Panc1 (cell line): ENCODE measurements at places on chromosomes 1 and 21.

GRCh38 chr1:201127755-201128455, 921 bp upstream of the ASCL5 start:
- DNase-seq = no peak

DNA sequence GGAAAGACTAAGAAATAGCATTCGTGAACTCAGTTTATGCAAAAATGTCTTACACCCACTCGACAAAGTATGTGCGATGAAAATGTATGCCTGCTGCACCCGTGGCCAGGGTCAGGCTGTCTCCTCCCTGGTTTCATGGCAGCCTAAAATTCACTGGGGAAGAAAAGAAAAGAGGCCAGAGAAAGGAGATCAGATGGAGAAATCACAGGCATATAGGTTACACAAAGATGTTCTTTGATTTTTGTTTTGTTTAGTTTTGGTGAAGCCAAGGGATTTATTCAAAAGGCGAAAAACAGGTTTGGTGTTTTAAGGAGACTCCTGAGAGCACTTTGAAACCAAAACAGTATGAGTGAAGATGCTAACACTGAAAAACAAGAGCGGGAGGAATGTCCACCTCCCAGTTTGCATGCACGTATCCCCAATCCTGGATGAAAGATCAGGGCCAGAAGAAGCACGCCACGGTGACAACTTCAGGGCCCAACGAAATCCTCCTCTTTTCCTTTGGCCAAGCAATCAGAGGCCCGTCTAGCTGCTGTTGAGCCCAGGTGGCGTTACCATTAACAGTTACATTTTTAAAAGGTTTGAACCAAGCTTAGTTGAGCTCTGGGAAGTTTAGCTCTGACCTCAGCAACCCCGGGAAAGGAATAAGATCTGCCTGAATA, 992 bp upstream of the SSX2IP start:
- DNase-seq = no peak

GRCh38 chr1:28833381-28833780, 21.4 kb downstream of the OPRD1 start:
- DNase-seq = no peak

DNA sequence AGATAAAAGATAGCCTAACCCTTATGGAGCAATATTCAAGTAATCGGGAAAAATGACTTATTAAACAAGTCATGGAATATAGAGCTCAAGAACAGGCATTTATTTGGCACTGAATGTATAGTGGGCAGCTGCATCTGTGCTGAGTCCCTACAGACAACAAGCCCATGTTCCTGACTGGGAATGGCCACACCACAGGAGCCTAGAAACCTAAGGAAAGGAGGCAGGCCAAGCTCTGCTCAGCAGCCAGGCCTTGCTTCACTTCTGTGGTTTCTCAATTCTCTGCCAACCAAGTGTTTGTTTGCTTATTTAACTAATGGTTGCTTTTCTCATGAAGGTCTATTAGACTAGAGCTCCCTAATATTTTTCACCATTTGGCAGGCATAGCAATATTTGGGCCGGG, 21.5 kb downstream of the AK2 start:
- no peak for DNase-seq

- DNase-seq = no peak
Observed at GRCh38 chr1:161008869-161009510, 12.0 kb downstream of the F11R start.

- no peak for DNase-seq
Observed at GRCh38 chr1:229094476-229095311, 176.2 kb upstream of the RAB4A start.

DNA sequence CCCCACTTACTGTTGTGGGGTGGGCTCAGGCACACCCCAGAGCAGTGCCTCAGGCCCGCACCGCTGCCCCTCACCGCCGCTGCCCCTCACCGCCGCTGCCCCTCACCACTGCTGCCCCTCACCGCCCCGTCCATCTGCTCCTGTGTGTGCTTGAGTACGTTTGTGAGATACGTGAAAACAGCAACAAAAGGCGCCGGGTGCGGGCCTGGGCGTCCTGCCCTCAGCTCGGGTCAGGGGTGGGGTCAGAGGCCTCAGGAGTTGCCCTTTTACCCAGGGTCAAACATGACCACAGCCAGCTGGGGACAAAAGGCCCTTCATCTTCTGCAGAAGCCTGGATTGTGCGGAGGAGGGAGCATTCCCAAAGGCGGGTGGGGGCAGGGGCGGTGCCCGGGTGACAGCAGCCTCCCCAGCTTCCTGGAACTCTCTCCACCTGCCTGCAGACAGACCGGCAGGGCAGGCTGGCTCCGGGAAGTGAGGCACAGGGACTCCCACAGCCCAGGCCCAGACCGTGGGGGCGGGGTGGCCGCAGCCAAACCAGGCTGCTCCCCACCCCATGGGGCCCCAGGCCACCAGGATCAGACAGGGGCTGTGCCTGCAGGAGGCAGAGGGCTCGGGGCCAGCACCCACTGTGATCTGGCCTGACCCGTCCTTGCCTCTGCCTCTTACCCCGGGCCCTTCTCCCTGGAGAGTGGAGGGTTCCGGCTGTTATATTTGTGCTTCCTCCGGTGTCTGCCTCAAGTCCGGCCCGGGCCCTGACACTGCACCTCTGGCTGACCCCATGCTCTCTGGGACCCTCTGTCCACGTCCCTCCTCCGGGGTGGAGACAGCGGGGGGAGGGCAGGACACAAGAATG, 2.3 kb upstream of the VWA1 start:
- no peak for DNase-seq

- no peak for DNase-seq
Observed at GRCh38 chr21:42550817-42551216, 37.2 kb downstream of the SLC37A1 start.

- DNase-seq = no peak
Observed at GRCh38 chr1:116680752-116681151, 13.2 kb upstream of the IGSF3 start.

GRCh38 chr21:43809346-43809799, 20.0 kb downstream of the RRP1 start:
- no peak for DNase-seq

DNA sequence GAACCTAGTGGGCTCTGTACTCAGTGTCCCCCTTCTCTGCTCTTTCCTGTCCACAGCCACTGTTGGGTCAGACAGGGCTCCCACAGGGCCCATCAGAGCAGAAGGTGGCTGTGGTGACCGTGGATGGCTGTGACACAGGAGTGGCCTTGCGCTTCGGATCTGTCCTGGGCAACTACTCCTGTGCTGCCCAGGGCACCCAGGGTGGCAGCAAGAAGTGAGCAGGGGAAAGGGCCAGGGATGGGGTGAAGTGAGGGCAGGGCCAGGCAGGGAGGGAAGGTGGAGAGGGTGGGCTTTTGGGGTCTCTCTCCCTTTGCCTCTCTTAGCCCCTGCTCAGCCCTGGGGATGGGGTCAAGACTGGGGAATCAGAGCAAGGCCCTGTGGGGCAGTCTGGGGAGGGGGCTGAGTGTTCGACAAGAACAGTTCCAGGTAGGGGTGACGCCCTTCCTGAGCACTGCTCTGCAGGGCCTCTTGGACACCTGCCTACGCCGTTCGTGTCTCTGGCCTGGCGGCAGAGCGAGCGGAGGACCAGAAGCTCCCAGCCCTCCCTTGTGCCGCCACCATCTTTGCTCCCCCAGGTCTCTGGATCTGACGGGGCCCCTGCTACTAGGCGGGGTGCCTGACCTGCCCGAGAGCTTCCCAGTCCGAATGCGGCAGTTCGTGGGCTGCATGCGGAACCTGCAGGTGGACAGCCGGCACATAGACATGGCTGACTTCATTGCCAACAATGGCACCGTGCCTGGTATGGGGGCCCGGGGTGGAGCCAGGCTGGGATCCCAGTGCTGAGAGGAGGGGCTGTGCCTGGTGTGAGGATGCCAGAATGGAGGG, 13.1 kb downstream of the CELSR2 start:
- DNase-seq = no peak
